ENCODE measurements at places on chromosomes 7 and 10. TPM values are rescaled to one million over a fixed set of nuclear protein-coding genes. Genes with fewer than 3 reads are reported as not detected.

- DNase-seq, result no peak
Observed at GRCh38 chr10:15120523-15120922, 23.4 kb downstream of the RPP38 start.

DNA sequence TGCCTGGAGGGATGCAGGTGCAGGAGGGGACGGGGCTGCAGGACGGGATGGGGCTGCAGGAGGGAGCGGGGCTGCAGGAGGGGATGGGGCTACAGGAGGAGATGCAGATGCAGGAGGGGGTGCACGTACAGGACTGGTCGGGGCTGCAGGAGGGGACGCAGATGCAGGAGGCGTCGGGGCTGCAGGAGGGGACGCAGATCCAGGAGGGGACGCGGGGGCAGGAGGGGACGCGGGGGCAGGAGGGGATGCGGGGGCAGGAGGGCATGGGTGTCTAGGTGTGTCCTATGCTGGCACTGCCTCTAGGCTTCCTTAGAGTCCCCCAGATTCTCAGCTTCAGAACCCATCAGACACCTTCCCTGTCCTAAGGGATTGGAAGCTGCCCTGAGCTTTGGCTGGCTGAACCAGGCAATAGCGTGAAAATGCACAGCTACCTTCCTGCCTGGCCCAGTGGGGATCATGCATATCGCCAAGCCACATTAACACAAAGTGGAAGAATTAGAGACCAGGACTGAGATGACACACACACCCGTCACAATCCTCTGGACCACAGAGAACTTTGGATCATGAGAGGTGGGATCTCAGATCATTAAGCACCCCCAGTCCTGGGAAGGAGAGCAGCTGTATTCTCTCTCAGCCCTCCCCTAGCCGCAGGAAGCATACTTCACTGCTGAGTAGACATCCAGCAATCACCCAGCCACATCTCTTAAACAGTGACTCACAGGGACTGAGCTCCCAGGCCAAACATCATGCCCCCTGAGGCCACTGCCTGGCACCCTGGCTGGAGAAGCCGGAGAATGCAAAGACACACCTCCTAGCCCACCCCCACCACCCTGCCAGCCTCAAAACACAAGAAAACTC lies 67.3 kb downstream of the VWA2 start:
- DNase-seq, result no peak

Gene OIT3
- 0.23 TPM for total RNA-seq

Gene WIPF3
- 2.3 TPM for total RNA-seq

Gene PON3
- 5.5 TPM for total RNA-seq

Gene DAGLB
- 16.8 TPM for total RNA-seq

GRCh38 chr7:119545118-119545517 lies 727.9 kb upstream of the KCND2 start:
- DNase-seq, result no peak

DNA sequence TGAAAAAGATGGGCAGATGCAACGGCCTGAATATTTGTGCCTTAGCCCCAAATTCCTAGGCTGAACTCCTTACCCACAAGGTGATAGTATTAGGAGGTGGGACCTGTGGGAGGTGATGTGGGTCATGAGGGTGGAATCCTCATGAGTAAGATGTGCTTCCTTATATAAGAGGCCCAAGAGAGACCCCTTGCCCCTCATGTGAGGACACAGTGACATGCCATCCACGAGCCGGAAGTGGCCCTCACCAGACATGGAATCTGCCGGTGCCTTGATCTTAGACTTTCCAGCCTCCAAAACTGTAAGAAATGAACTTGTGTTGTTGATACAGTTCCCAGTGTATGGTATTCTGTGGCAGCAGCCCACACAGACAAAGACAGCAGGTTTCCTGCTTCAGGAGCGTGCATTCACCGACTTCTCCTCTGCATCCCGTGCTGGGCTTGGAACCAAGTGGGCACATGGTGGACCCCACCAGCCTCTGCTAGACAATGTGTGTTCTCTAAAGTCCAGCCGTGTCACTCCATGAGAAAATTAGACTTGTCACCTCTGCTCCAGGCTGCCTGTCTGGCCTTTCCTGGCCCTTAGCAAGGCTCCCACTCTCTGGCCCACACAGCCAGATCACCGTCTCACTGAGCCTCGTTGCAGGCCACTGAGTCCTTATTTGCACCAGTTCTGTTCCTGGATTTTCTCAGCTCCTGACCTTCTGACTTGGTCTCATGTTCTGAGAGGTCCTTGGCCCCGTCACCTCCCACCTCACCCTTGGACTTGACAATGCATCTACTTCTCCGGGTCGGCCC lies 52.9 kb upstream of the CACUL1 start:
- DNase-seq, result no peak

Gene SPAM1
- not detected for total RNA-seq

DNA sequence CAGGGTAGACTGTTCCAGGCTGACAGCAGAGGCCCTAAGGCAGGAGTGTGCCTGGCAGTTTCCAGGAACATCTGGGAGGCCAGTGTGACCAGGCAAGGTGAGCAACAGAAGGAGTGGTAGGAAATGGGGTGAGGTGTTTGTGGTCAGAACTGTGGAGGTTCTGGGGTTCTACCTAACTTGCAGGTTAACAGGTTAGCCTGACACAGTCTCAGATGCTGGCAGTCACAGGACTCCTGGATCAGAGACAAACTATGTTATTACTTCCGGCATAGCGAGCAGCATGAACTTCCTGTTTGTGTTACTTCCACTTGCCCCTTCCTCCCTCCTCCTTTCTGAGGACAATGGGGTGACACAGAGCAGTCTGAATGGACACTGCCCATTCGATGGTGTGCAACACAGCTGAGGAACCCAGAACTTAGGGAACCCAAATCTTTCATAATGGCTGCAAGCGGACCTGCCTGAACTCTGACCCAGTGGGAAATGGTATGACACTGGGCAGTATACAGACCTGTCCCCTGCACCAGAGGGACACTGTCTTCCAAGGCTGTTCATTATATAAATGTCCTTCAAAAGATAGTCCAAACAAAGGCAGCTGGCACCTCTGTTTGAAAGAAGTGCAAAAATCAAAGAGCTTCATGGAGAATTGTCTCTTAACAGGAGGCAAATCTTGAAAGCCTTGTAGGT lies 3.9 kb upstream of the SAR1A start:
- DNase-seq, result no peak

Gene SPDYE16
- 1.3 TPM for total RNA-seq

GRCh38 chr7:15686295-15686956 lies at the start of gene MEOX2:
TSS of gene MEOX2 (minus strand) at chr7:15686683. CDS start at chr7:15686402, 281 bp downstream.
- DNase-seq, result peak; percentile 64

DNA sequence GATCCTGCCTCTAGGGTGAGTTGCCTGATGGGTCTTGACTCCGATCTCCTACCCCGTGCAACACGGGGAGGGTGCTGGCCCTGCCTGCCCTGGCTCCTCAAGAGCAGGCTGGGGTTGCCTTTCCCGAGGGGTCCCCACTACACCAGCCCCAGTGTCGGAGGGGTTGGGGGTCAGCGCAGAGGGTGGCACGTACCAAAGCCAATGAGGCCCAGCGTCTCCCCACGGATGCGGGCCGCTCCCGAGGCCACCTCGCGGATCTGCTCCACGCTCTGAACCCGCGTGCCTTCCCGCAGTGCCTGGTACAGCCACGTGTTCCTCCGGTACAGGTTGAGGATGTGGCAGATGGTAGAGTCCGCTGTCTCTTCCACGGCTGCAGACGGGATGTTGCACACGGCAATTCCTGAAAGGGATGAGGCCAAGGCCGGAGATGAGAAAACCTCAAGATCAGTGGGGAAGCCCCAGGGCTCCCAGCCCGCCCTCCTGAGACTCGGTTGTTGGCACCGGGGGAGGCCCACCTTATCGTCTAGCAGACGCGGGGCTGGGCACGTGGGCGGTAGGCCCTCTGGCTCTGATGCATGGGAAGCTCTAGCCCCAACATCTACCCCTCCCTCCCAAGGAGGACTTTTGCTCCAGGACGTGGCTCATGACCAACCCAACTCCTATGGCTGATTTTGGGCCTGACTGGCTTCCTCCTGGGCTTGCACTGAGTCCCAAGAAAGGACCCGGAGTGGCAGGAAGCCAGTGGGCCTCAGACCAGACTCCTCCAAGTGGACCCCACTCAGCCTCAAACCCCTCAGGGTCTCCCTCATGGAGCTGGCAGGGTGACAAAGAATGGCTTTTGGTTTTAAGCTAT lies 56.1 kb downstream of the ZRANB1 start:
- peak; percentile 42 for DNase-seq

DNA sequence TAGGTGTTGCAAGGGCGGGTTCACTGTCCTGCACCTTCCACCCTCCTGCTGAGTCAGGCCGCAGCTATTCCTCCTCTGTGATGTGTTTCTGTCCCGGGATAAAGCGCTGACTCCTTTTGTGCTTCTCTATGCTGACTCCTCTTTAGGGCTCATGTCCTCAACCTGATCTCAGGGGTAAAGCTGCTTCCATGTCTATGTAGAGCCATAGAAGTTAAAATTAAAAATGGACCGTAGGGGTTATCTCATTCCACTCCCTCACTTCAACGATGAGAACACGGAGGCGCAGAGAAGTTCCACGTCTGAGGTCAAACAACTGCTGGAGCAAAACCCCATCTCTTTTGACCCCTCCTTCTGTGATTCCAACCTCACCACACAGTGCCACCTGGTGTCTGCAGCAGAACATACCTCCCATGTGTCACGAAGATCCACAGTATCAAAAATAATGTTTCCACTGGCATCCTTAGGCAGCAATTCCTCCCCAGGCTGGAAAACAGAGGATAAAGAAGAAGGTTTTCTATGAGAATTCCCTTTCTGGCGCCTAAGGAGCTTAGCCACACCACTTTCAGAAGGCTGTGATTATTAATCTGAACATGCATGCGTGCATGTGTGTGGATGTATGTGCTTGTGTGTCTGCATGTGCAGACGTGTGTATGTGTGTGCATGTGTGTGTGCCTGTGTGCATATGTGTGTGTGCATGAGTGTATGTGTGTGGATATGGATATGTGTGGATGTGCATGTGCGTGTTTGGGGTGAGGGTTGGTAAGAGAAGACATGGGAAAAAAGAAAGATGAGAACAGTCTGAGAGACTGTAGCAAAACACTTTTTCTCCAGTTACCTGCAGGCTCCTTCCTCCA lies 81.2 kb upstream of the UCN3 start:
- DNase-seq, result peak; percentile 64

Gene CALHM1
- total RNA-seq, result not detected

Gene SLC18A3
- total RNA-seq, result not detected

DNA sequence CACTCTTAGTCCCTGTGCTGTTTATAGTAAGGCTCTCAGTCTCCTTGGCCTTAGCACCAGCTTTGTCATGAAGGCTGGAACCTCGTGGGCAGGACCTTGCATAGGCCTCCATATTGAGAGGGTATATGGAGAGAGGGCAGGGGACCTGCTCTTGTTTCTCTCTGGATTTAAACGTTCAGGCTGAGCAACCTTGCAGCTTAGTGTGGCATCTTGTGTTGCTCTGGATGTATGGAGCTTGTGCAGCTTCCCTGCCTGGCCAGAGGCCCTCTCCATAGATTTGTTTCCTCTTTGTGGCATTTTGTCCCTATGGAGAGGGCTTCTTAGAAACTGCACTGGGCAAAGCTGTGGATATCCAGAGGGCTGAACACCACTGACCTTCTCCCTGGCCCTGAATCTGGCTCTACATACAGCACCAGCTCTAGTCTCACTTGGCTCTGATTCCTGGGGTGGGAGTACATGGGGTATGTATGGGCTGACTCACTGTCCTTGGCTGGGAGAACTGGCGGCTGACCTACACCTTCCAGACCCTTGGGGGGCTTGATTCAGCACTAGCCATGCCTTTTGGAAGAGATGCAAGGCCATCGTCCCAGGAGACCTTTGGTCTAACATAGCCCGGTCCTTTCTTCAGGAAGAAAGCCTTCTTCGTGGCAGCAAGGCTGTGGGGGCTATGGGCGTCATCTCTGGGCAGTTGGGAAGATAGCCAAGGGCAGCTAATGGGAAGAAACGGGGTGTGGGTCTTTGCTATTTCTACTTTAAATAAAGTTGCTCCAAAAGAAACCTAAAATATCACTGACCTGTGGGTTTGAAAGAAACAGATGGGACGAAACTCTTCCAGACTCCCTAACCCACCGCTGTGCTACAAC lies 30.5 kb downstream of the ITPRIP start:
- DNase-seq, result no peak

Gene PDE6C
- total RNA-seq, result not detected

DNA sequence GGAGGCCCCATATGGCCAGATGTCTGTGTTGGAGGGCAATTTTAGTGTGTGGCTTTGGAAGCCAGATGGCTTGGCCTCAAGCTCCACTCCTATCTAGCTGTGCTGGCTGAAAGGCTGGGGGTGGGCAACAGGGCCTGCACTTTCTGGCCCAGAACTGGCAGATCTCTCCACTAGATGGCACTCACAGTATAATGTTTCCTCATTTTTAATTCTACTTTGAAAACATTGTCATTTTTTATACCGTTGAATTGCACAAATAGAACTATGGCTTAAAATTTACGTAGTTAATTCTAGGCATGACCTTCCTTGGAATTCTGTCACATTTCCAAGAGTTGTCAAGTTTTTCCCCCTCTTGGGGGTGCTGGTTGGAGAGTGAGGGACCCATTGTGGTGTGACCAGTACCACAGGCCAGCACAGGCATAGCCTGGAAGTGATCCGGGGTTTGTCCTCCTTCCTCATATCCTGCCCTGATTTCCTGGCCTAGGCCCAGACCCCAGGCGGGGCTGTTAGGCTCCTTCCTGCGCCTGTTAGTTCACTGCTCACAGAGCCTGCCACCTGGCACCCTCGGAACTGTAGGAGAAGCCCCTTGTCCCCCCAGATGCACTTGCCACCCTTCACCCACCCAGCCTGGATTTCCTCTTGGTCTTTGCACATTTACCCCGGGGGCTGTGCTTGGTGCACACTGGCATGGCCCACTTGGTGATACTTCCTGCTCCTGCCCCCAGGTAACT lies 52.8 kb downstream of the ARHGAP22 start:
- no peak for DNase-seq

DNA sequence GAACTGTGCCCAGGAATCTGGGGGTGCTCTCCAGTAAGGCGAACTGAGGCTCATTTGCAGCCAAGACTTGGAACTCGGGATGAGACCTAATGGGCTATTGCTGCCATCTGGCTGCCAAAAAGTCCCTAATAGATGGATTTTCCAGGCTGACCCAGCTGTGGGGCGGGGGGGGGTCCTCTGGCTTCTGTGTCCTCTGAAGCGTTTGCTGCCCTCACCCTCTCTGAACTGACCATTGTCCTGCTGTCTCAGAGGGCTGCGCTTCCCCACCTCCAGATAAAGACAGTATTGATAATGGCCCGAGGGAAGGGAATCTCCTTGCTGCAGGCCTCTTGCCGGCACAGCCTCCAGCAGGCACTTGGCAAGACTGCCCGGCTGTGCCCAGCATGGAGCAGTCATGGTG lies 46.6 kb downstream of the CLEC2L start:
- DNase-seq, result no peak

Gene LIPN
- total RNA-seq, result not detected

GRCh38 chr7:27123007-27123476 lies 7.5 kb downstream of the HOXA4 start:
- no peak for DNase-seq

DNA sequence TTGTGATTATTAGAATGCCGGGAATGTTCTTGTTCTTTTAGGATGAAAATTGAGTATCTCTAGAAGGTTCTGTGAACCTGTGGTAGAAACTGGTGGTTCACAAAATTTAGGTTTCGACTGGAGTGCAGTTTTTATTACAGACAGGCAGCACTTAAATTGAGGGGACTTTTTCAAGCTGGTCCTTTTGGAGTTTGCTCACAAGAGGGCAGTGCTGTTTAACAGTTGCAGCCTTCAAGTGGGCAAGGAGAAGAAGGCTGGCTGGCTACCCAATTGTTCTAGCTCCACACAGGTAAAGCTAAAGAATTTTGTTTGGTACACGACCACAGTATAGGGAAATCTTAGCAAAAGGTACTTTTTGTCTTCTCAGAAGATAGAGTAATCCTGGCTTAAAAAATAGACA lies 233.6 kb downstream of the SNX13 start:
- peak; percentile 63 for DNase-seq

All from ureter (tissue), 1 donor.